ENCODE measurements at places on chromosomes 16 and 17. TPM values are rescaled to one million over a fixed set of nuclear protein-coding genes. Genes with fewer than 3 reads are reported as not detected.

EZH1 gene
- 13.1 TPM for total RNA-seq

UNC45B gene
- not detected for total RNA-seq

COPZ2 gene
- total RNA-seq, result 55.9 TPM

BICDL2 gene
- total RNA-seq, result 0.25 TPM

KRTAP4-9 gene
- not detected for total RNA-seq

ADAMTS18 gene
- not detected for total RNA-seq

KRTAP1-5 gene
- not detected for total RNA-seq

GAS7 gene
- total RNA-seq, result 25.6 TPM

ARHGAP27 gene
- 1.7 TPM for total RNA-seq

ASIC2 gene
- total RNA-seq, result not detected

KRTAP4-7 gene
- total RNA-seq, result not detected

HEATR9 gene
- total RNA-seq, result not detected

KRT12 gene
- not detected for total RNA-seq

GRAPL gene
- total RNA-seq, result 0.25 TPM

DLX3 gene
- 4.4 TPM for total RNA-seq

CCL4 gene
- not detected for total RNA-seq

TP53TG3 gene
- total RNA-seq, result not detected

NTN3 gene
- total RNA-seq, result 1.1 TPM

CHD9NB gene
- total RNA-seq, result 5.1 TPM

TMED6 gene
- not detected for total RNA-seq

TEX14 gene
- total RNA-seq, result not detected

BPTF gene
- 31.5 TPM for total RNA-seq

MYH3 gene
- total RNA-seq, result 0.24 TPM

C16orf82 gene
- total RNA-seq, result not detected

C17orf75 gene
- total RNA-seq, result 4.5 TPM

KRTAP17-1 gene
- total RNA-seq, result not detected

SPNS3 gene
- total RNA-seq, result not detected

GCGR gene
- total RNA-seq, result not detected

PDE6G gene
- total RNA-seq, result 0.98 TPM

ZNHIT3 gene
- 31.3 TPM for total RNA-seq
